Activated naive CD8-positive, alpha-beta T cell treated with anti-CD3 and anti-CD28 coated beads, Interleukin-2, amount 50 U/mL, for 16 hours (primary cell): ENCODE measurements at places on chromosomes 2 and 18.

GRCh38 chr18:9296233-9297006, 38.2 kb upstream of the TWSG1 start:
- DNase-seq = no peak

- no peak for DNase-seq
Measured at GRCh38 chr18:35371412-35372195, 5.5 kb downstream of the ZNF396 start.

- DNase-seq = no peak
Measured at GRCh38 chr2:127504552-127505430, 21.5 kb downstream of the IWS1 start.

GRCh38 chr18:8460748-8461147, 148.5 kb upstream of the RAB12 start:
- no peak for DNase-seq

- no peak for DNase-seq
Measured at GRCh38 chr2:226411727-226412360, 387.8 kb downstream of the IRS1 start.

DNA sequence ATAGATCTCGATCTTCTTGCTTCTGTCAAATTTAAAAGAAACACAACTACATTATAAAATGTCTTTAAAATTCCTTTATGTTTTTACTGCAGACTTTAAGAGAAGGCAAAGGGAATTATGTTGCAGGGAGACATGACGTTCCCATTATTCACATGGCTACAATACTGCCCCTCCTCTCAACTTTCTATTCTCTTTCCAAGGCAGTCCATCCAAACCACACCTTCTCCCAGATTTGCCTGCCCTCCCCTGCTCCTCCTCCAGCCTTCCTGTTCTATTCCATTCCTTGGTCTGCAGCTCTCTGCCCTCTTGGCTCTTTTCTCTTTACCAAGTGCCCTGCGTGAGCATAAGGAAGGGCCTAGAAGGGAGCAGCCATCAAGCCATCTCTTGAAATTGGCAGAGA, 61.3 kb downstream of the NABP1 start:
- DNase-seq = no peak

DNA sequence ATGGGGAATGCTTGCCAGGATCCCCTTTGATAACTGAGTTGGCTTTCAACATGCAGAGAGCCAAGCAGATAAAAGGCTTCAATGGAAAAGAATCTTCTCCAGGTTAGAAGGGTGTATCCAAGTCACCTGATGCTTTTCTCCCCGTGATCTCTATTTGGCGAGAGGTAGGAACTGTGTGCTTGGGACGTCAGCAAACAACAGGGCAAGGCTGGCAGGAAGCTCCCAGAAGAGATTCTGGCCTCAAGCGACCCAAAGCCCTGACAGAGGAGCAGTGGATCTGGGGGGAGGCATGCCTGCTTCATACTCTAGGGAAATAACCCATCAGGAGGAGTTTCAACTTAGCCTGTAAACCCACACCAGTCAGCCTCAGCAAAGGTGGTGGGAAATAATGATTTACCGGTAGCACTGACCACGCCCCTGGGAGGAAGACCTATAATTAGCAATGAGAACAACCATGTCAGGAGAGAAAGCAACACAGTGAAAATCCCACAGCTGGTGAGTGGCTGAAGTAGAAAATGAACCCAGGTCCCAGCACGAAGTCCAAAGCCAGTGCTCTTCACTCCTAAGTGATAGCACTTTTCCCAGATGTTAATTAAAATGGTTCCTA, 76.3 kb upstream of the SEC11C start:
- no peak for DNase-seq
